ENCODE measurements at places on chromosomes 4 and X.

- DNase-seq, result no peak
Observed at GRCh38 chr4:67051000-67051789, 494.1 kb downstream of the CENPC start.

DNA sequence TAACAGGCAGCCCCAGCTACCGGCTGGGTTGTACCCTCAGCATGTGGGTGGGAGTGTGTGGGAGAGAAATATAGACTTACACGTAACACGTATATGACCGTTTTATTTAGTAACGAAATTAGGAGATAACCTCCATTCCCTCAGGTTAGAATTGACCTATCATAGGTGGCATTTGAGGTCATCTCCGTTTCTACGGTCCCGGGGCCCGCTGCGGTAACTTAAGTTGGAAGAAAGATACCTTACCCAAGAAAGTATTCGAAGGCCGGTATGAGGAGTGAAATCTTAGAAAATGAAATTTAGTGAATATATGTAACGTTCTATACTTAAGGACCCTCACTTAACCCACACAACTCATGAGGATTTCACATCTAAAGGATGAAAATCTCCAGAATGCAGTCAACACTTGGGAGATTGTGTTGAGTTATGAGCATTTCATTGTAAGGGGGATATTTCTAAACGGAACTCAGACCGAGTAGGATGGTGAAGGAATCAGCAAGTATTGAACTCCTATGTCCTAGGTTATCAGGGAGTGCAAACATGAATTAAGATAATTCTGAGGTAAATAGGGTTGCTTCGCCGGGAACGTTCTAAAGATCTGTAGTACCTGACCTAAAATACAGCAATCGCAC is 891 bp downstream of the CISD2 start:
- peak; percentile 69 for DNase-seq

- no peak for DNase-seq
Observed at GRCh38 chrX:118025226-118025625, 91.4 kb downstream of the KLHL13 start.

GRCh38 chrX:1249101-1249887 is 19.3 kb upstream of the CSF2RA start:
- no peak for DNase-seq

DNA sequence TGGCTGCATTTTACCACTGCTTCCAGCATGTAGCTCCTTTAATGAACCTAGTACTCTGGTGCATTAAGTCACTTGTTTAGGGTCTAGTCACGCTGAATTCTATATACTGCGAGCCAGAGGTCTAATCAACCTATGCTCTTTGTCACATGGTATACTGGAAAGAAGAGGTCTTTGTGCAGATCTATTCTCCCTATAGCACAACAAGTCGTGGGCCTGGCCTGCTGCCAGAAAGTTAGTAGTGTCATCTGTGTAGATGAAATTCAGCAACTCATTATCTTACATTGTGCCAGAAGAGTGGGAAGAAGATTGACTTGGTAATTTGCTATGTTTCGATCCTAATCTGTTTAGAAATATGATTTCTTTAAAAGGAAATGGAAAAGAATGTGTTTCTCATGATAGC is 80.8 kb downstream of the AWAT2 start:
- no peak for DNase-seq

GRCh38 chrX:56600141-56600540 is 36.7 kb downstream of the UBQLN2 start:
- DNase-seq, result no peak

GRCh38 chrX:150159537-150159936 is 203.6 kb upstream of the MAMLD1 start:
- no peak for DNase-seq

- no peak for DNase-seq
Observed at GRCh38 chr4:52987392-52988056, 125.4 kb downstream of the RASL11B start.

GRCh38 chr4:38359113-38359512 is 304.9 kb upstream of the KLF3 start:
- DNase-seq, result no peak

DNA sequence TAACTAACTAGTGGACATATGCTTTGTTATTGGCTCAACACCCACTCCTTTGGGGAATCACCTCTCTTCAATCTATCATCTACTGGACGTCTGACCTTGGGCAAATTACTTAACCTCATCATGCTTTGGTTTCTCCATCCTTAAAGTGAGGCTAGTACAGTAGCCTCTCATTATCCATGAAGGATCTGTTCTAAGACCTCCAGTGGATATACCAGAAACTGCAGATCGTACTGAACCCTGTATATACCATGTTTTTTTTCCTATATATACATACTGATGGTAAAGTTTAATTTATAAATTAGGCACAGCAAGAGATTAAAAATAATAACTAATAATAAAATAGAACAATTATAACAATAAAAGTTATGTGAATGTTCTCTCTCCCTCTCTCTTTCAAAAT is 56.2 kb downstream of the HMGB3 start:
- no peak for DNase-seq

GRCh38 chr4:3434881-3435685 is 6.7 kb upstream of the HGFAC start:
- DNase-seq, result no peak

- no peak for DNase-seq
Observed at GRCh38 chr4:175504318-175504717, 307.7 kb downstream of the GPM6A start.

DNA sequence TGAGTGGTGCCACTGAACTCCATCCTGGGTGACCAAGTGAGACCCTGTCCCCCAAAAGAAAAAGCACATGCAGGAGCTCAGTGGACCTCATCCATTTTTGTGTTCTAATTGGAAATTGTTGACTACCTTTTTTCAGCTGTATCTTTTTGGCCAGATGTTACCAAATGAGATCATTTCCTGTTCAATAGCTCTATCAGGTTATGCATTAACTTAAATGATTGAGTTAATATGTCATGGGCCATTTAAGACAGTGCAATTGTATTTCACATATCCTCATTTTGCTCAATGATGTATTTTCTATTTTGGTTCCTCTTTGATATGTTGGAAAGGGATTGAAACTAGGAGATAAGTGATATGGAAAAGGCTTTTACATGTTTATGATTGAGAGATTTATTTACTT is 26.2 kb upstream of the RHOH start:
- no peak for DNase-seq

GRCh38 chr4:105248613-105249012 is 101.9 kb downstream of the TET2 start:
- DNase-seq, result no peak

- no peak for DNase-seq
Observed at GRCh38 chr4:22514481-22514880, 1.4 kb downstream of the ADGRA3 start.

- no peak for DNase-seq
Observed at GRCh38 chr4:23235628-23236390, 543.1 kb downstream of the GBA3 start.

DNA sequence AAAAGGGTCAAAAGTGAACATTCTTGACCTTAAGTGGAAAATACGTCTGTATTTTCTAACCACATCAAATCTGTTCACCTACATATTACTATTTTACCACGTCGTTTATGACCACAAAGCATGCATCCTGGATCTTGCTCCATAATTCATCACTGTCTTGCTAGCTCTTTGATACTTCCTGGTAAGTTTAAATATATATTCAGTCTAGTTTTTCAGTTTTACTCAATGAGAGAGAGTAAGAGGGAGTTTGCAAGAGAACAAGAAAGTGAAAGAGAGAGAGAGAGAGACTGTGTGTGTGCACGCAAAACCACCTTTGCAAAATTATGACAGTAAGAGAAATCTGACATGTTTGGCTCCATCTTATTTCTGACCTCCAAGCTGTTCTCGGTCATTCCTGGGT is 173.7 kb upstream of the GALNTL6 start:
- DNase-seq, result no peak

DNA sequence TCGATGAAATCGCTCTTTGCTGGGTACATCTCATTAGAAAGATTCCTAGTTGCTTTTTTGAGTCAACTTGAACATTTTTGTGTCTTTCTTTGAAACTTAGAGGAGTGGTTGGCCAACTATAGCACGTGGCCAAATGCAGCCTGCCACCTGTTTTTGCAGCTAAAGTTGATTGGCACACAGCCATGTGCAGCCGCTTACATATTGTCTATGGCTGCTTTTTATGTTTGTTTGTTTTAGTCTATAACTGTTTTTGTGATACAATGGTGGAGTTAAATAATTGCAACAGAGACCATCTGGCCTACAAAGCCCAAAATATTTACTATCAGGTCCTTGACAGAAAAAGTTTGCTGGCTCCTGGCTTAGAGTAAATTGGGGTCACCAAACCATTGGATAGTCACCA is 86.3 kb downstream of the CLCN4 start:
- no peak for DNase-seq

DNA sequence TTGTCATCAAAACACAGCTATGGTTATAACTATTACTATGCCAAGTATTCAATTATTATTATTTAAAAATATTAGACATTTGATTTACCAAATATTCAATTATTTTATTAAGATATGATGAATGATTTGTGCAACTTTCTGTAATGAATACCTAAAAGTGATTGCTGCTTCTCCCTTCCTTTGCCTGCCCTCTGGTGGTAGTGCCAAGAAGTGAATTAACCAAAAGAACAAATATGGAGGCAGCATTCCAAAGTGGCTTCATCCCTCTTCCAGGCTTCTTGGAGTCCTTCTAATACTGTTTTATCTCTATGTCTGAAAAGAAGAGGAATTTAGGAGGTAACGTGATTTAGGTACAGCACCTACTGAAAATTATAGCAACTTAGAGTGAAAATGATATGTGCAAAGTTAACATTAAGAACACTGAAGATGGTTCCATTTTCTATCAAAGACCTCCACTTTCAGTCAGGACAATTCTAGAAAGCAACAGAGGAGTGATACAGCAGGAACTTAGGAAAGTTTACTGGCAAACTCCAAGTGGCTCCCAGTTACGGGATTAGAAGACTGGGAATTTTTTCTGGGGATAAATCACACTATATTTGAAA is 43.0 kb downstream of the ENPEP start:
- DNase-seq, result no peak

- no peak for DNase-seq
Observed at GRCh38 chr4:185426960-185427688, 1.4 kb upstream of the UFSP2 start.

DNA sequence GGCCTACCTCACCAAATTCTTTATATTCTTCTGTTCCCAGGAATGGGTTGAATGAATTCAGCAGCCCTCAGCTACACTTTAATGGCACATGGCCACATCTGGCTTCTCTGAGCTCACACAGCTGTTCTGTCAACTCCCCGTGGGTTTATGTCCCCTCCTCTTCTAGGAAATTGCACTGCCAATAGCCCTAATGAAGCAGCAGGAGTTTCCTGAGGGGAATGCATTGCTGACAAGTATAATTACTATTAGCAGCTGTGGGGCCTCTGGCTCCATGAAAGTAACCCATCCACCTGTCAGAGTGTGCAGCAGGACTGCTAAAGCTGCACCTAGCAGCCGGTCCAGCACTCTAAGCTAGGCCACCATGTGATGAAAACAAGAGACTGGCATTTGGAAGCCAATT is 50.3 kb downstream of the FTHL17 start:
- no peak for DNase-seq

- DNase-seq, result no peak
Observed at GRCh38 chr4:24121395-24122175, 231.7 kb upstream of the PPARGC1A start.

GRCh38 chrX:105845631-105846030 is 23.3 kb downstream of the NRK start:
- no peak for DNase-seq

DNA sequence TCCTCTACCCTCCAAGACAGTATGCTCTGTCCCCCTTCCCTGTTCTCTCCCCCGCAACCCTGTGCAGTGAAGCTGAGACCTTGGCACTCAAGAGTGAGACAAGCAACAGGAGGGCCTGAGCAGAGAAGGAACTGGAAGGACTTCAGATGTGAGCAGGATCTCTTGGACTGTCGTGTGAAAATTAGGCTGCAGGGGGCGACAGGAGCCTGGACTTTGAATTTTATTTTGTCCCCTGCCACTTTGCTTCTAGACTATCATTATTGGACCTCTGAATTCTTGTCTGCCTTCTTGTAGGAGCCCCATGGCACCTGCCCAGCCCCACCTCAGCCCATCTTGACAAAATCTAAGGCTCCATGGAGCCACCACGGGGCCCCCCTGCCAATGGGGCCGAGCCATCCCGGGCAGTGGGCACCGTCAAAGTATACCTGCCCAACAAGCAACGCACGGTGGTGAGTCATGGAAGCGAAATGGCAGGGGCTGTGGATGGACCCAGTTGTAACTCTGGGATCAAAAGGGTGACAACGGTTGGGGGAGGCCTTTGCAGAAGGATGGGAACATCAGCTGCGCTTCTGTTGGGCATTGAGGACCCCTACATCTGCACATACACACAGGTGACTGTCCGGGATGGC is 1.7 kb downstream of the ARAF start:
- DNase-seq, result no peak

DNA sequence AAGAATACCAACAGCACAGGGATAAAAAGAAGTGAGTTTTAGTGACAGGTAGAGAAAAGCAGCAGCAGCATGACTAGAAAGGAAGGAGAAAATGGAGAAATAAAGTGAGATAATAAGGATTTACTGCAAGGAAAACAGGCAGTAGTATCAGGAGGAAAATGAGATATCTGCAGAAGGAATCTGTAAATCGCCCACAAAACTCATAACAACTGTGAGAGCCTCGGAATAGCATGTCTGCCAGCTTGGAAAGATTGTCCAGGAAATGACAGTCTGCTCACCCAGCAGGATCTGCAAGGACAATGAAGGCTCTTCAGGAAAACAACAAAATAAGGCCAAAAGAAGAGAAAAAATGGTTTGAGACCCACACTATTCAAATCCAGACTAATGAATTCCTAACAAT is 47.4 kb downstream of the CXXC4 start:
- no peak for DNase-seq

- DNase-seq, result no peak
Observed at GRCh38 chr4:85107553-85107952, 141.1 kb upstream of the WDFY3 start.

Measured in stimulated activated naive CD4-positive, alpha-beta T cell treated with Interleukin-2 at 50 U/mL for 16 hours (primary cell).